ENCODE measurements at places on chromosomes 12 and 14.

- no peak for DNase-seq
Observed at GRCh38 chr12:80861641-80862378, 75.9 kb downstream of the LIN7A start.

- DNase-seq, result peak; percentile 78
Observed at GRCh38 chr12:18824287-18824686, 86.4 kb downstream of the CAPZA3 start.

DNA sequence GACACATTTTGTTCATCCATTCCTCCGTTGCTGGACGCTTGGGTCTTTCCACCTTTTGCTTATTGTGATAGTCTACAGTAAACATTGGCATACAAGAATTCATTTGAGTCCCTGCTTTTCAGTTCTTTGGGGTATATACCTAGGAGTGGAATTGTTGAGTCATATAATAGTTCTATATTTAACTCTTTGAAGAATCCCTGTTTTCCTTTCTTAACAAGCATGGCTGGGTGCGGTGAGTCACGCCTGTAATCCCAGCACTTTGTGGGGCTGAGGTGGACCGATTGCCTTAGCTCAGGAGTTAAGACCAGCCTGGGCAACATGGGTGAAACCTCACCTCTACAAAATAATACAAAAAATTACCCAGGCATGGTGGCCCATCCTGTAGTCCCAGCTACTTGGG, 75.4 kb downstream of the CCDC92 start:
- DNase-seq, result no peak

DNA sequence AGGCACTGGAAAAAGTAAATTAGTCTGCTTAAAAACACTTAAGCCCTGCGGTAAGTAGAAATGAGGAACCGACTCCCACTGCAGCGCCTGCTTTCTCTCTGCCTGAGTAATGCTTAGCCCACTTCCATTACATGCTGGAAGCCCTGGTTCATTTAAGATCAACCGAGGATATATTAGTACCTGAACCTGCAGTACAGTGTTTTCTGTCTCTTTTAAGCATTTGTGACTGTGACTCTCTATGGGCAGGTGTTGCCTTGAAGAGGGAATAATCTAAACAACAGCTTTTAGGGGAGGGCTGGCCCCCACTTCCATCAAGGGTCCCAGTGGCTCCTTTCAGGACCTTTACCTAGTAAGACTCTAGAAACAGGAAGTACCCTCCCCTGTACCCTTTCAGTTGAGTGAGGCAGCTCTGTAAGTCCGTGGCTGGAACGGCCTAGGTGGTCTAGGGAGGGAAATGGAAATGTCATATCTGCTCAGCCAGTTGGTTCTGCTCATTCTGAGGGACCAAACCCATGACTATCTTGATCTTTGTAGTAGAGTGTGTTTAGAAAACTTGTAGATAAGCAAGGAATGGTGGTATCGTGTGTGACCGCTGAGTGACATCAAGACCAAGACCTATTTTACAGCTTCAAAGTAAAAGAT, 56.2 kb downstream of the FNTB start:
- DNase-seq, result peak; percentile 93

DNA sequence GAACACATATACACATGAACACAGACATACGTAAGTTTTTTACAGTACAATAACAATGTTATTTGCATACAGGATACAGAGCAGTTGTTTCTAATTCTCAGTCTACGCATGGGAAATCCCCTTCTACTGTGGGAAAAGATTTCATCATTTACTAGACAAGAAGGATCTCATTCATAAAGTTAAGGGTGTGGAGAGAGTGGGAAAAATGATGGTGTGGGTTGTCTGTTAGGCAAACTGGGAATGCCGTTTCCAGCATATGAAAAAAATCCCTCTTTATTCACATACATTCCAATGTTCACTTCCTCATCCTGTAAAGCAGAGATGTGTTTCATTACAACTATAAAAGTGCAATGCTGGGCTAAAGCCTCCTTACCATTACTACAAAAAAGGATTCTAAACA, 120.9 kb downstream of the SINHCAF start:
- DNase-seq, result no peak

DNA sequence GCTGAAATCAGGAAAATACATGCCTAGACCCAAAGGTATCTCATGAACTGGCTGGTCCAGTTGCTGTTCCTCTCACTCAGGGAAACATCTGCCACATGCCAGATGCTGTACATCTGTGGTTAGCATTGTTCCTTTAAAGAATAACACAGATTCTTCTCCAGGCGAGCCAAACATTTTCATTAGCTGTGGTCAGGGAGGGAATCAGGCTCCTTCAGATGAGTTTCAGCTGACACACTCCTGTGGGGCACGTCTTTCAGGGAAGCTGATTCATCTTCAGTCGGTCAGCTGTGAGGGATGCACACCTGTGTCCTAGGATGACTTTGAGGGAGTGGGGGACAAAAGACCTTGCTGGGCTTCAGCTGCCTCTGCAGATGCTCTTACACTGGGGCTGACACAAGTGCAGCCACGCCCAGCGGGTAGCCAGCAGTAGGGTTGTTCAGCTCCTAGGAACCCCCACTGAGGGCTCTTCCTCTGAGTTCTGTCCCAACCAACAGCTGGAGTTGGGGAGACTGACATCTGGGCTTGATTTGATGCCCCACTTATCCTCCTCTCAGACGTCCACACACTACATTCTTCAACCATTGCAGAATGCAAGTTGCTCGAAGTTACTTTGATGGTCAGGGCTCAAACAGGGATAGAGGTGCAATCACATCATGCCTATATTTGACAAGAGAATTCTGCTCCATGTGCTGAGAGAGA, 155.0 kb downstream of the NUAK1 start:
- no peak for DNase-seq

DNA sequence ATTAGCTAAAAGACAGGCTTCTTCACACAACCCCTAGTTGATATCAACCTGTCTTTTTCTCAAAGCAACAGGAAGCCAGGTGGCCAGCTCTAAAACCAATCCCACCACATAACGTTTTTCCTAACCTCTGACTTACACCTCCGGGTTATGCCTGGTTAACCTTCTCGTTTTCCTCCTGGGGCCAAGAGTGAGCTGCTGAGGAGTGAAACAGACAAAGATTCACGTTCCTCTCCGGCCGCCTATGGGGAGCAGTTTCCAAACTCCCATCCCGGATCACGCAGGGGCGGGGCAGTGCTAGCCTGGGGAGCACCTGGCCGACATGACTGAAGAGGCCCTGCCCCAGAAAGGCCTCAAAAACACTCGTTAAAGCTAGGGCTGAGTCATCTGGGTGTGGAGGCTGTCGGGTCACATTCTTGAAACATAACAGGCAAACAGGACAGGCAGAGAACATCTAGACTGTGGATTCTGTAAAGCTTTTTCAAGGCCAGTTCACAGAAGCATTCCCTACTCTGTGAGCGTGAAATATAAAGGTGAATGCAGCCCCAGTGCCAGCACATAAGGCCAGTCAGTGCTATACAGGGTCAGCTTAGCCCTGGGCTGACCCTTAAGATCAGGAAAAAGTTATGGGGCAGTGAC, 25.9 kb upstream of the LGALS3 start:
- no peak for DNase-seq

- no peak for DNase-seq
Observed at GRCh38 chr14:58368956-58369355, 26.8 kb upstream of the TOMM20L start.

DNA sequence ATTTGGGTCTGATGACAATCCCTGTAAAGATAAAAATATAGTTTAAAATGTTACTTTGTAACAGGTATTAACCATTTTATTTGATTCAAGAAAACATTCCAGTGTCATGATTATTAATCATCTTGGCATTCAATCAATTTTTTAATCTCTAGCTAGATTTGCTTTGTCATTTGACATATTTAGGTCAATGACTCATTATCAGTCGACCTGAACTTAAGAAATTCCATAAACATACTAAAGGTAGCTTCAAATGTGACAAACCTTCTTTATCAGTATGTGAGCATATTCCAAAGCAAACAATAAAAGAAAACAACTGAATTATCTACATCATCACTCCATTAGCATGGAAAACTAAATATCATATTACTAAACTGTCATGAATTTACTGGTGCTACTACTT, 50.8 kb upstream of the CDKL1 start:
- no peak for DNase-seq

DNA sequence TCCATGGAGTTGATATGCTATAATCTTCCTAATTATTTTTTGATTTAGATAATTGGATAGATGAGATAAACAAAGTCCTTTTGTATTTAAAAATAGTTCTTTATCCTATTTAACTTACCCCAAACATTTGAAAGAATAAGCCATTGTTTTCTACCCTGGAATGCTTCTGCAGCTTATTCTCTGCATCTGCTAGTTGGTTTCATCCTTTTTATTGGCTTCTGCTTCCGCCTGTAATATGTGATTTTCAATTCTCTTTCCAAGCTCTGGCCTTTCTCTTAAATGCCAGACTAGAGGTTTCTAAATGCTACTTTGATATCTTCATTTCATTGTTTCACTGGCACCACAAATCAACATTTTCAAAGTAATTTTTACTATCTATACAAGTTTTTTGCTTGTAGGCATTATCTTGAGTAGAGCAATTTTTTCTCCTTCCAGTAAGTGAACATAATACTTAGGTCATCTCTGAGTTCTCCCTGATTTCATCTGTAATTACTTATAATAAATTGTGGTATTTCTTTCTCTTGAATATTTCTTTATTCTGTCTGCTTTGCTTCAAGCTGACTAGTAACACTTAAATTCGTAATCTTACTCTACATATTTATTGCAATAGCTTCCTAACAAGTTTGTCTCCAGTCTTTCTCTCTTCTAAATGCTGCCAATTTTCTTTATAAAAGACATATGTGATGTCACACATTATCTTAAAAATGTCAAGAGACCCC, 958.4 kb downstream of the SLC6A15 start:
- no peak for DNase-seq

DNA sequence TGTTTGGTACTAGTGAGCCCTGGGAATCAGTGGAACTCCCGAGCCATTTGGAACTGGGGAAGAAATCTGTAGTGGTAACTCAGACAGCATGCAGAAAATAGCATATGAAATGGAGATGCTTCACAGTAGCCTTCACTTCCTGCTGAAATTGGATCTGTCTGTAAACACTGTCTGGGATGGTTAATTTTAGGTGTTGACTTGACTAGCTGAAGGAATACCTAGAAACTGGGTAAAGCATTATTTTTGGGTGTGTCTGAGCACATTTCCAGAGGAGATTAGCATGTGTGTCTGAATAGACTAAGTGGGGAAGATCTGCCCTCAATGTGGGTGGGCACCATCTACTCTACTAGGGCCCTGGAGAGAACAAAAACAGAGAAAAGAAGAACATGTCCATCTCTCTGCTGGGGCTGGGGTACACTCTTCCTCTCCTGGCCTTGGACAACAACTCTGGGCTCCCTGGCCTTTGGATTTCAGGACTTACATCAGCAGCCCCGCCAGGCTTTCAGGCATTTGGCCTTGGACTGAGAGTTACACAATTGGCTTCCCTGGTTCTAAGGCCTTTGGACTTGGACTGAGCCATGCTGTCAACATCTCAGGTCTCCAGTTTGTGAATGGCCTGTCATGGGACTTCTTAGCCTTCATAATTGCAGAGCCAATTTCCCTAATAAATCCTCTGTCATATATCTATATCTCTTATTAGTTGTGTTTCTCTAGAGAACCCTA, 14.0 kb upstream of the CRADD start:
- no peak for DNase-seq

GRCh38 chr14:77620222-77620870, 3.9 kb upstream of the SPTLC2 start:
- no peak for DNase-seq

DNA sequence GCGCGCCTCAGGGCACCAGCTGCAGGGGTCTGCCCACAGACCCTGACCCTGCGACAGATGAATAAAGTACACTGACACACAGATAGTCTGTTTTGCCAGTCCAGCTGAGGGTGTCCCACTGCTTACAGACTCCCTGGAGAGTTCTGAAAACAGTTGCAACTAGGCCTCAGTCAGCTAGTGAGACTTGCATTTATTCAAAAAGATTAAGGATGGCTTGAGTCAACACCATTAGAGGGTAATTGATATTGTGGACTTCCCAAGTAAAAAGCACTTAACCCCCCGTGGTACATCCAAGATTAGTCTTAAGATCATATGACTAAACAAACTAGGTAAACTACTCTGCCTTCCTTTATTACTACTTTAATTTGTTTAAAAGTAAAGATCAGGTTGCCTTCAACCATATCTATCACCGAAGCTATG, 11.1 kb upstream of the PSEN1 start:
- DNase-seq, result no peak

GRCh38 chr12:59088673-59089072, 168.4 kb upstream of the LRIG3 start:
- no peak for DNase-seq

GRCh38 chr14:35900741-35901140, 74.6 kb downstream of the BRMS1L start:
- no peak for DNase-seq

- peak; percentile 70 for DNase-seq
Observed at GRCh38 chr14:64688031-64688430, 16.2 kb upstream of the PLEKHG3 start.

GRCh38 chr14:84288781-84289180, 1241.2 kb upstream of the FLRT2 start:
- no peak for DNase-seq

- no peak for DNase-seq
Observed at GRCh38 chr14:37791384-37792036, 196.1 kb downstream of the TTC6 start.

DNA sequence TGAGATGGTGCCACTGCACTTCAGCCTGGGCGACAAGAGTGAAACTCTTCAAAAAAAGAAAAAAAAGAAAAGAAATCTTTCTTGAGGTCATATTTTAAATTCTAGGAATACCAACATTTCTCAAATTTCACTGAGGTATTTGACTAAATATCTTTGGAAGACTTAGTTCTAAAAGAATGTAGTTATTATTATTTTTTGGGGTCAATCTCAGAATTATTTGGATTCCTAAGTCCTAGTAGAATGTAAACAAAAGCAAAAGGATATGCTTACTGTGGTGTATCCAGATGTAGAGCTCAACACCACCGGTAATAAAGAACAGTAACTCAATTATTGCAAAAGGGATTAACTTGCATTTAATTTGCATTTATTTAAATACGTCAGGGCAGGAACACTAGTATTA, 25.0 kb downstream of the PRICKLE1 start:
- no peak for DNase-seq

- DNase-seq, result no peak
Observed at GRCh38 chr14:67453575-67454300, 34.8 kb downstream of the TMEM229B start.

DNA sequence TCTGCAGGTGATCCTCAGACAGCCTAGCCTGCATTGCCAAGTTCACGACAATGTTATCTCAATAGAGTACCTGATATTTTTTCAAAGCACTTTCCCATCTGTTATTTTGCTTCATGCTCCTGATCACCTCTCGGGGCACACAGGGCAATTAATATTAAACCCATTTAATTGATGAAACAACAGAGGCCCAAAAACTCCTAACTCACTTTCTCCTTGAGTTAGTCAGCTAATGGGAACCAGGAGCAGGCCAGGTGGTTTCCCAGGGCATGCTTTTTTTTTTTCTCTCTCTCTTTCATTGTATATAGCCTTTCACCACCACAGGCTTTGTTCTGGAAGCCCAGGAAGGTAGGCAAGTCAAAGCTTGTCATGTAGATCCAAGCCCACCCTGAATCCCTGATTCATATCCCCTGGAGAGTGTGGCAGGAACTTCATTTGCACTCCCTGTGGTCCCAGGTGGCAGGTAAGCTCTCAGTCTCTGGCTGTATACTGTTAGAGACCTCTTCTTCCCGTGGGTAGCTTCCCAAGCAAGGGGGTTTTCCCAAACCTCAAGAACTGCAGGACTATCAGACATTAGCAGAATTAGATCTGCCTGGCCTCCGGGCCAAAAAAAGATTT, 41.6 kb upstream of the MAP1LC3B2 start:
- no peak for DNase-seq
